ENCODE measurements at places on chromosomes 2 and 18.

DNA sequence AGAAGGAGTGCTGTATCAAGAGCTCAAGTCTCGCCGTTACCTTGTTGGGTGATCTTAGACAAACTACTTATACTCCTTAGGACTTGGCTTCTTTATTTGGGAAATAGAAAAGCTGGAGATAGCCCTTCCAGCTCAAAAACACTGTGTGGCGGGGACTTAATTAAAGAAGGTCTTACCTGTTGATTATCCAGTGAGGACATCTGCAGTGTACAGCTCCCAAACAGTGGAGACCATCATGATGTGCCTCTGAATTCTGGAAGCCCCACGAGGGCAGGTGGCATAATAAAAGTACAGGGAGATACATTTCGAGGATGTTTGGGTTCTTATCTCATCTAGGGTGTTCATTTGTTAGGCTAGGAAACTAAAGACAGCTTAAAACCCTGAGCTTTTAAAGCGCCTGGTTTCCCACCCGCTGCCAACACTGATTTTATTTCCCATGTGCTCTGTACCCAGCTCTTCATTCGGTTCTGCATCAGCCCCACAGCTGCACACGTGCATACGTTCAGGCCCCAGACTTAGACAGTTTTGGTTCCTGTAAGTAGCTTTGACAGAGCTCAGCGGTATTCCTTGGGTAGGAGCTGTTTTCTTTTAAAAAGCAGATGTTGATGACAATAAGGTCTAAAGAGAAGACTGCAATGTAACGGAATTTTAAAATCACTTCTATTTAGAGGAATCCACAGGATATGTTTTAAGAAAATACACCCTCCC, 80.5 kb upstream of the SIX2 start:
- no peak for DNase-seq

GRCh38 chr2:125857971-125858794, 797.8 kb upstream of the GYPC start:
- no peak for DNase-seq

- DNase-seq: no peak
Measured at GRCh38 chr2:173118395-173118794, 42.7 kb downstream of the MAP3K20 start.

DNA sequence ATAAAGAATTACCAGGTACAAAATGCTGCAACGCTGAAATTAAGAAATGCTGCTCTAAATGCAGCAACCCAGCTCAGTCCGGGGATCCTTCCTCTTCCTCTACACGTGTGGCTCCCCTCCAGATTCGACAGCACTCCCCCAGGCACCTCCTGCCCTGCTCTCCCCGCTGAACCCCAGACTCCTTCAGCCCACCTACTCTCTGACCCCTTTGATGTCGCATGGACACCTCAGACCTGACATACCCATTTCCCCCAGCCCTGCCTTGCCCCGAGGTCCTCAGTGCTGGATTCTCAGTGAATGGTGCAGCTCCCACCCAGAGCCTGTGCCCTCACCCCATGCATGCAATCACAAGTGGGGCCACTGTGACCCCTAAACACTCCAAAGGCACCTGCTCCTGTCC, 4.6 kb upstream of the ADRA2B start:
- no peak for DNase-seq

- no peak for DNase-seq
Measured at GRCh38 chr2:216159646-216160045, 50.5 kb downstream of the XRCC5 start.
